ENCODE measurements at places on chromosomes 3 and 15.

GRCh38 chr15:70799667-70800450, 36.5 kb upstream of the UACA start:
- DNase-seq, result no peak

DNA sequence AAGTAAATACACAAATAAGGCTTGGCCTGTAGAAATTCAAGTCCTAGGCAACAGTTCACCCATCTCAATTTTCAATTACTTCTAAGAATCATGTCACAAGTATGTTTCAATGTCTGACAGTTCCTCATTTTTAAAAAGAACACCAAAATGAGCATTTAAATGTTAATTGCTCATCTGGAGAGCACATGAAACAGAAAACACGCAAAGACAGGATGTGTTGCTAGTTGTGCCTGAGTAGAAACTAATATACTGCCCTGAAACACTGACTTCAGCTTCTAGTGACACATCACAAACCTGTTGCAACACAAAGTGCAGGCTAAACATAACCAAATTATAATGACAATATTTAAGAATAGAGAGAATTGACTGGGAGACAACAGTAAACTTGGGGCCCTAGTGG, 167.3 kb upstream of the THBS1 start:
- no peak for DNase-seq

GRCh38 chr15:78023081-78023665, 54.3 kb downstream of the TBC1D2B start:
- no peak for DNase-seq

- no peak for DNase-seq
Measured at GRCh38 chr15:63946524-63947065, 99.7 kb downstream of the DAPK2 start.

GRCh38 chr15:22944651-22945050, 35.5 kb downstream of the CYFIP1 start:
- no peak for DNase-seq

DNA sequence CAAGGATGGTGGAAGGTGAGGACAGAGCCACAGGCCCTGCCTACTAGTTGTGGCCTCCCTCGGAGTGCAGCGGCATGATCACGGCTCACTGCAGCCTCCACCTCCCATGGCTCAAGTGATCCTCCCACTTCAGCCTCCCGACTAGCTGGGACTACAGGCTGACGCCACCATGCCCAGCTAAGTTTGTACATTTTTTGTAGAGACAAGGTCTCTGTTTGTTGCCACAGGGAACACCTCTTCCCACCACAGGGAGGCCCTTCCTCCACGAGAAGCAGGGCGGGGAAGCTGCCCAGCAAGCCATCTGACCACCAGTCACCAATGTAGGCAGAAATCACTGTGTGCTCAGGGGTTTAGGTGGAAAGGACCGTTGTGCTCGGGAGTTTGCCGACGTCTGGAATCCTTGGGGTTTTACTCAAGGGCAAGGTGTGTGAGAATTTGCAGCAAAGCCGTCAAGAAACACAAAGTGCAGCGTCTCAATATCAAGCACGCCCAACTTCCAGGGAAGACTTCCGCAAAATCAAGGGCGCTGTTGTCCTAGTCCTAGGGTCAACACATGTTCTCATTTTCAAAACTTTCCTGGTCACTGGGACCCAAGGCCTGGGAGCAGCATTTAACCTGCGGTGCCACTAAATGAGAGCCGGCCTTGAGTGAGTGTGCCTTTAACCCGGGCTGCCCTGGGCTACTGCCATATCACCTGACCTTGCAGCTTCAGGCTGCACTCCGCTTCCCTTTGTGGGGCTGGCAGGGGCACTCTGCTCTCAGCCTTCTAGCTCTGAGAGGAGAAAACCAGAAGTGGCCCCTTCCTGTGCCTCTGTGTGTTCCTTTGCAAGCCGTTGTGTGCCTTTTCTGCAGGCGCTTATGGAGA, 65.7 kb downstream of the SLC12A8 start:
- no peak for DNase-seq

DNA sequence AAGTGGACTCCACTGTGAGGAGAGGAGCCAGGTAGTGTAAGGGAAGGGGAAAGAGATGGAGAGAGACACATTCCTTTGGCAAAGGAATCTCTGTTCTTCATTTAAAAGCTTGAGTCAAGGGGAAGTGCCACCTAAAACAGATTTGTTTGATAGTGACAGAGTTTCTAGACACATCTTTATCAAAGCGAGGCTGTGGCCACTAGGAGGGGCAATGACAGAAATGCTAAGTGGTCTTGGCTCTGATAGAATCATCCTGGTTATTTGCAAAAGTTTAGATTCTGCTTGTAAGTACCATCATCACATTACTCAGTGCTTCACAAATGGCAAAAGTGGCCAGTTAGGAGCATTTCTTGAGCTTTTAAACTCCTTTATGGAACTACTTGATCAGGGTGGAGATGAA, 261.4 kb downstream of the CNTN3 start:
- no peak for DNase-seq

DNA sequence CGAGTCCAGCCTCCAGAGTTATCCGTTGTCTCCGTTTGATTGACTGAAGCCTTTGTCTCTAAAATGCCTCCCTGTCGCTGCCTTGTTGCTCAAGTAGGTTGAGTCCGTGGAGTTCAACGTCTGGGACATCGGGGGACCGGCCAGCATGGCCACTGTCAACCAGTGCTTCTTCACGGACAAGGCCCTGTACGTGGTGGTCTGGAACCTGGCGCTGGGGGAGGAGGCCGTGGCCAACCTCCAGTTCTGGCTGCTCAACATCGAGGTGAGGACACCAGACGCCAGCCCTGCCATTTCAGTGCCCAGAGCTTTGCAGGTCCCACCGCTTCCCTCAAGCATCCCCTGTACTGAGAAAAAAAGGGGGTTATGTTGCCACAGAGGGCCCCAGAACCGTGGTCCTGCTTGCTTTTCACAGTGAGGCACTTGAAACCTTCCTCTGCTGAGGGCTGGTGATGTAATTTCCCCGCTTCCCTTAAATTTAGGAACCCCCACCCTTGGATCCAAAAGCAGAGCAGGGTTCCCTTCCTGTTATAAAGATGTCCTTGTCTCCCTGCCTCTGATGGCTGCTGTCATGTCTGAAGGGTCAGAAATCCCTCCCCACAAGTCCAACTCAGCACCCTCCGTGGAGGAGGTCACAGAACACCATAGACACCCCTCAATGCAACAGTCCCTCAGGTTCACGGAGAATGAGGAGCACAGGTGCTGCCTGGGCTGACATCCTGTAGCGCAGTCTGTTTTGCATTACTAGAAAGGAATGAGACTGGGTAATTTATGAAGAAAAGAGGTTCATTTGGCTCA, 105.7 kb downstream of the LRRK1 start:
- no peak for DNase-seq

DNA sequence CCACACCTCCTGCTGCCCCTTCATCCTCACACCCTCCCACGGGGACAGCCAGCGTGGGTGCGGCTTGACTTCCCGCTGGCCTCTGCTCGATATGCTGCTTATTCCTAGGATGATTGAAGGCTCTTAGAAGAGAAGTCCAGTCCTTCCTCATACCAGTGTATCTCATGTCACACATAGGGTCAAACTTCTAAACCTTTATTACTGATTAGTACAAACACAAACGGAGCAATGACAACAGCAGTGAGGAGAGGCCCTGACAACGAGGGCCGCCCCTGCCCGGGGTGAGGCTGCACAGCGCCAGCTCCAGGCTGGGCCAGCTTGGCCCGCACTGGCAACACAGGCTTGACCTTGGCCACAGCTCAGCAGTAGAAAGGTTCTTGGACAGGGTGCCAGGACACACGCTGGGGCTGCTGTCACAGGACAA, 3.7 kb downstream of the CIB1 start:
- DNase-seq, result no peak

DNA sequence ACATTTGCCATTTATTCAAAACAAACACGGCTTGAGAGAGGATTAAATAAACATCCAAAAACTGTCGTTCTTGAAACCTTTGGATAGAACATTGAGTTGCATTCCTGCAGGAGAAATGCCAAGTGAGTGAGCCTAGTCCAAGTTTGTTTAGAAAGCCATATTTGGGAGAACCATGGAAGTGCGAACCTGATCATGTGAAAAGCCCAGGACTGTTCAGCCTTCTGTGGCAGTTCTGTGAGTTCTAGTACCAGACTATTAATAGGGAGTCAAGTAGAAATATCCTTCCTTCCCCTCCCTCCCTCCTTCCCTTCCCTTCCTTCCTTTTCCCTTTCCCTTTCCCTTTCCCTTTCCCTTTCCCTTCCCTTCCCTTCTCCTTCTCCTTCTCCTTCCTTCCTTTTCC, 470.4 kb downstream of the LPP start:
- DNase-seq, result no peak

DNA sequence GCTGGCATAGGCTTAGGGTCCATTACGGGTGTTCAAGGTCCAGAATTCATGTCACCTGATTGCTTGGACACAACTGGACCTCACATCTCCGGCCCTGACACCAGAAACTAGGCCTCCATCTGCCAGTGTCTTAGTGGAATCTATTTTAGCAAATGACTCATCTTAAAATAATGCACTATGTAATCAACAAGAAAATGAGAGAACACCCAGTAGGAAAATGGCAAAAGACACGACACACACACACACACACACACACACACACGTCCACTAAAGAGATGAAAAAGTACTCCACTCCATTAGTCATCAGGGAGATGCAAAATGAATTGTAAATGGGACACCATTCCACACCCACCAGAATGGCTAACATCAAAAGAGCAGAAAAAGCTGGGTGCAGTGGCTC, 11.2 kb downstream of the APBA2 start:
- DNase-seq, result no peak

DNA sequence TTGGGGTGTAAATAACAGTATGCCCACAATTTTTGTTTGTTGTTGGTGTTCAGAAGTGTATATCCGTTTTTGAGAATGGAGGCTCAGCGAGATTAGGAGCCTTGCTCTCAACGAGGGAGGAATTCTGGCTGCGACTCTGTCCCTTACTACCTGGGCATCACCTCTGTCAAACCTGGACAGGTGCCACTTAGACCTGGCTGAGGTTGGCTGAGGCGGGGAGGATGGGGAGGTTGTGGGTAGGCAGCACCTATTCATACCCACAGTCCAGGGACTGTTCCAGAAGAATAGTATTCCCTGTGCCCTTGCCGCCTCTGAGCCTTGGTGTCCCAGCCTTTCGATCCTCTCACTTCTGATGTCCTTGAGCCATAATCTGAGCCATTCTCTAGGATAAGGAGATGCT, 99.9 kb downstream of the LINGO1 start:
- no peak for DNase-seq

DNA sequence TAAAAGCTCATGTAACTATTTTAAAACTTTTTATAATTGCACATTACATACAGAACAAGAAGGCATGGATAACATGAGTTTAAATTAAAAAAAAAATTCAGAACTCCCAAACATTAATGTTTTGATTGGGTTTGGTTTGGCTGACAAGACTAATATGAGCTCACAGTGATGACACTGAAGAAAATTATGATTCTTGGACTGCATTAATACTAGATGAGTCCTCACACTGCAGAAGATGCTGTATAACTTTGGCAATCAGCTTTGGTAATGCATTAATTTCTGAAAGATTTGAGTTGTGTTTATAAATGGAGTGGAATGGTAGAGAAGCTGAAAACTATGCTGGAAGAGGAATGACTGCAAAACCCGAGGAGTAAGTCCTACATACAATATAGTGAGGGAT, 358.9 kb downstream of the PLCL2 start:
- no peak for DNase-seq

DNA sequence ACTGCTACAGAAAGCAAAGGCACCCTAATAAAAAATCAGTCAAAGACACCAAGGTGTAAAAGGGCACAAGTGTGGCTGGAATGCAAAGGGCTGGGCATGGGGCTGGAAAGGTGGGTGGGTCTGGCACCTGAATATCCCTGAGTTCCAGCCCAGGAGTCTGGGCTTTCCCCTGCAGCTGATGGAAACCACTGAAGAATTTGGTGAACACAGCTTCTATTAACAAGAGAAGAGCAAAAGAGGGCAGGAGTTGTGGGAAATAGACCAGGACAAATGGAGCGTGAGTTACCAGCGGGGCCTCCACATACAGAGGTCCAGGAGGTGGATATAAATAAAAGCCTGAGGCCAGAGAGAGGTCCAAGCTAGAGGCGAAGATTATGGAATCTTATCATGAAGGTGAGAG, 45.1 kb upstream of the TPM1 start:
- DNase-seq, result no peak

DNA sequence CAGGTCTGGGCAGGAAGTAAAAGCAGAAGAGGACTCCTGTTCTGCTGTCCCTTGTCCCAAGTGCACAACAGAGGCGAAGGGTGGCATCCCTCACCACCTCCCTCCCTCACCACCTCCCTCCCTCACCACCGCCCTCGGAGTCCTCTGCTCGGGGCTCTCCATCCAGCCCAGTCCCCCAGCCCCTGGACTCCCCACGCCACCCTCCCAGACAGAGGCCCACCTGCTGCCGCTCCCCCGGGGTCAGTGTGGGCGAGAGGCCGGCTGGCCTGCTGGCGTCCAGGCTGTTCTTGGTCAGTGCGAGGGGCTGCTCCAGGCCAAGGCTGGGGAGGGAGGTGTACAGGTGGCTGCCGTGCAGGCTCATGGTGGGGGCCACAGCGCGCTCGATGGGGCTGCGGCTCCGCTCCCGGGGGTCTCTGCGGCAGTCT, 79.1 kb downstream of the VGLL4 start:
- no peak for DNase-seq

GRCh38 chr3:55180161-55180560, 252.3 kb upstream of the LRTM1 start:
- DNase-seq, result no peak

DNA sequence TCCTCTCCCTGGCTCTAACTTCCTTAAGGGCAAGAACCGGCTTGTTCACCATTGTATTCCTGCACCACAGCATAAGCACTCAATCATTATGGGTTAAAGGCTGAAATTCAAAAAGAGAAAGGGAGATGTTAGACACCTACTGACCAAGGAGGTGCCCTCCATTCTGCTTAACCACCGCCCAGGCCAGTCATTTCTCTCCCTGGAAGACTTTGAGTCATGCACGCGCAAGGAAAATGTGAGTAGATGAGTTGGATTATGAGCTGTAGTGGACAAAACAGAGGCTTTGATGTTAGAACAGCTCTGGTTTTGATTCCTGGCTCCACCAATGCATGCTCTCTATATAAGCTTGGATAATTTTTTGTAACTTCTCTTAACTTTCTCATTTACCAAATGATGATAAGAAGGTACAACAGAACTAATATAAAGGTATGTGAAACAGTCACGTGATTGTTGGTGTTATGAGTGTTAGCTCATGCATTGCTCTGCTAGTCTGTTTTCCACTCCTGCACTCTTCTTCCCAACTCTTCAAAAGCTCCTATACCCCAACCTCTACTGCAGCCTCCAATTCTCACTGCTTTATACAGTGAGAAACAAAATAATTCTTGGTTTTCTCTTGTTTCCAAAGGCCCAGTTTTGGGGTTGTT, 148.4 kb upstream of the ATP11B start:
- DNase-seq, result no peak

GRCh38 chr3:133211856-133212255, 173.7 kb downstream of the TMEM108 start:
- DNase-seq, result no peak

- DNase-seq, result no peak
Measured at GRCh38 chr3:168467115-168467714, 371.5 kb upstream of the GOLIM4 start.

Data from cortex of kidney (tissue), 1 donor.